ENCODE measurements at places on chromosomes 13 and 19.

- DNase-seq, result no peak
These were observed 9.6 kb downstream of the GRAMD1A start for GRCh38 chr19:35009424-35010415.

DNA sequence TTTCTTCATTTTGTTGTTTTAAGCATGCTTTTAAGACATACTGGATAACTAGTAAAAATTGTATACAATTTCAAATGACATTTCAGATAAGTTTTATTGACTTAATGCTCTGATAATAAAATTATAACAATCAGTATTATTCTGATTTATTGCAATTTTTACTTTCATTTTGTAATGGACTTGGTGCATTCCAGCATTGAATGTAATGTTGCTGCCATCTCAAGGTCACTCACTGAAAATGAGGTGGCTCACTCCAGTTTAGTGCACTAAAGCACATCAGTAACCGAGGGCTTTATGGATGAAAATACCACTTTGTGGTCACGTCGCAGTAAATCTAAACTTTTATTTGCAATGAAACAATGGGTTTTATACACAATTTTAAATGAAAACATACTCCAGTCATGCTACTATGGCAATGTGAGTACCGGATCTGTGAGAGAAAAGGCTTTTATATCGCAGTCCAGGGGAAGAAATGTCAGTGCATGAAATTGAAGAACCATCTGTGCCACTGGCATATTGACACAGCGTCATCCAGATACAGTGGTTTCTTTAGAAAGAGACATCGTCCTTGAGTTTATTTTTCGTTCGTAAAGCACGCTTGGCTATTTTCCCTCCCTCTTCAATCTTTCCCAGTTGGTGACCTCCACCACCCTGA is 20.7 kb upstream of the ZNF507 start:
- DNase-seq, result no peak

GRCh38 chr13:28455580-28456194 is 39.2 kb downstream of the FLT1 start:
- no peak for DNase-seq

GRCh38 chr19:34575206-34575605 is 93.6 kb downstream of the WTIP start:
- no peak for DNase-seq

DNA sequence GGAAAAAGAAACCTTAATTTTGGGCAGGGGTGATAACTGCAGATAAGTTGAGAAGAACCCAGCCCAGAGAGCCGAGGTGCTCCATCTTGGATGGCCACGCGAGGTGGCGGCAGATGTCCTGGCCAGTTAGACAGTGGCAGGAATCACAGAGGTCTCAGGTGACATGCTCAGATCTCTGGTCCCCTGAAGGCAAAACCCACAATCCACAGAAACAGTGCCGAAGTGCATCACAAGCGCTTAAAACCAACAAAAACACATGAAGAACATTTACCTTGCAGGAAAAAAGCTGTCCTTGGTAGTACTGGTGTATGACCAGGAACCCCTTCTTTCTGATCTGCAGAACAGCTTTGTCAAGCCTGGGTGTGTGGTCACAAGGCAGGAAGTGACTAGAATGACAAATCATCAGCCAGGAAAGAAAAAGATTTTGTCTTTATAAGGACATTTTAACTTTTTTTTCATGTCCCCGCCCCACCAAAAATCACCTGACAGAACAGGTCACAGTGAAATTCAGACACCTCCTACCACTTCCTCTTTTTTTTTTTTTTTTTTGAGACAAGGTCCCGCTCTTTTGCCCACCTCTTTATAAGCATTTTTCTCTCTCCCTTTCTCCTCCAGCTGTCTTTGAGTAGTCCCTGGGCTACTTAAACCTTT is at the start of gene LCP1:
Gene LCP1 (minus strand): TSS at position 338 of the 651 bp plus-strand sequence. CDS start 22,515 bp downstream, outside the sequence.
- DNase-seq, result peak; percentile 77

GRCh38 chr19:48870048-48870447 is 1.6 kb upstream of the PLEKHA4 start:
- DNase-seq, result no peak

Measured in activated T-cell treated with anti-CD3 and anti-CD28 coated beads for 4 hours (primary cell).